Stimulated activated CD4-positive, alpha-beta T cell treated with anti-CD3 and anti-CD28 coated beads, Interleukin-4, amount 100 ng/mL, for 24 hours (primary cell): ENCODE measurements at places on chromosomes 7 and 10.

DNA sequence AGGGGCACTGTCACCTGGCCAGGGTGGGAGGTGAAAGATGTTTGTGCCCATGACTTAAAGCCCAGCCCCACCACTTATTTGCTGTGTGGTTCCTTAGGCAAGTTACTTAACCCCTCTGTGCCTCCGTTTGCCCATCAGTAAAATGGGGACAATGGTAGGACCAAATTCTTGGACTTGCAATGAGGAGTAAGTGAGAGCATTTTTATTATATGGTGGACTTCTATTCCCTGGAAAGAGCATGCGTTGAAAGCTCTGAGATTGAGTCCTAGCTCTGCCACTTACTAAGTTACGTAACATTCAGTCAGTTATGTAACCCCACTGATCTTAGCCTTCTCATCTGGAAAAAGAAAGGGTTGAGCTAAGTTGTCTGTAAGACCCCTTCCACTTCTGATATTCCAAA is 18.8 kb downstream of the VSIR start:
- no peak for DNase-seq

DNA sequence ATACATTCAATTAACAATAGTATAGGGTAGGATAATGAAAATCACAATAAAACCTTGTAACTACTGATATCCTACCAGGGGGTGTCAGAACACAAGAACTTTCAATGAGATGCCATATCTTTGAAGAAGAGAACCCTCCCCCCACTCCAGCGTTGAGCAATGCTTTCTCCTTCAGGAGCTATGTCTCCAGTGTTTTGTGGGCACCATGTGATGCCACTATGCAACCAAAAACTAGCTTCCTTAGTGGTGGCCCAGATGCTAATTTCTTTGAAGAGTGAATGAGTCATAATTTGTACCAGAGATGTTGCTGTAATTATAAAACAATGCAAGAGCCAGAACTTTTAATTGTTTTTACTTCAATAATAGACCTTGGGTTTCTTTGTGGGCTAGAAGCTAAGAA is 76.0 kb upstream of the ADO start:
- no peak for DNase-seq

- no peak for DNase-seq
These were observed 861.1 kb downstream of the TYW1 start for GRCh38 chr7:67857698-67858097.

GRCh38 chr7:71976645-71977044 is 435.5 kb downstream of the CALN1 start:
- DNase-seq, result no peak

- DNase-seq, result no peak
These were observed 1.3 kb upstream of the RASSF4 start for GRCh38 chr10:44958196-44958897.

DNA sequence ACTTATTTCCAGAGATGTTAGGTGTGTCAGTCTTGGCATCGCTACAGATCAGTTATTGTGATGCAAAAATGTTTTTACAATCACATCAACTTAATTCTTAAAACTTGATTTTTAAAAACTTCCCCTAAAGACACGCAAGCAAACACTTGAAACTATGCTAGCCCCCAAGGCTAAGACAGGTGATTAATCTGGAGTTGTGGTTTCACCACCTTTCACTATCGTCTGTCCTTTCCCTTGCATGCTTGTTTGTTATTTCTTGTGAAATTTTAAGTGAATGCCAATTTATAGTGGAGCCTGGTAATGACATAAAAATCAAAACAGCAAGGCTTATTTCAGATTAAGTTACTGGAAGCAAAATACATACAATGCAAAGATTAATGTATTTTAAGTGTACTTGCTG is 70.4 kb downstream of the SLC35B4 start:
- DNase-seq, result no peak

- DNase-seq, result no peak
These were observed 46.4 kb downstream of the TYW1B start for GRCh38 chr7:72781631-72782030.

DNA sequence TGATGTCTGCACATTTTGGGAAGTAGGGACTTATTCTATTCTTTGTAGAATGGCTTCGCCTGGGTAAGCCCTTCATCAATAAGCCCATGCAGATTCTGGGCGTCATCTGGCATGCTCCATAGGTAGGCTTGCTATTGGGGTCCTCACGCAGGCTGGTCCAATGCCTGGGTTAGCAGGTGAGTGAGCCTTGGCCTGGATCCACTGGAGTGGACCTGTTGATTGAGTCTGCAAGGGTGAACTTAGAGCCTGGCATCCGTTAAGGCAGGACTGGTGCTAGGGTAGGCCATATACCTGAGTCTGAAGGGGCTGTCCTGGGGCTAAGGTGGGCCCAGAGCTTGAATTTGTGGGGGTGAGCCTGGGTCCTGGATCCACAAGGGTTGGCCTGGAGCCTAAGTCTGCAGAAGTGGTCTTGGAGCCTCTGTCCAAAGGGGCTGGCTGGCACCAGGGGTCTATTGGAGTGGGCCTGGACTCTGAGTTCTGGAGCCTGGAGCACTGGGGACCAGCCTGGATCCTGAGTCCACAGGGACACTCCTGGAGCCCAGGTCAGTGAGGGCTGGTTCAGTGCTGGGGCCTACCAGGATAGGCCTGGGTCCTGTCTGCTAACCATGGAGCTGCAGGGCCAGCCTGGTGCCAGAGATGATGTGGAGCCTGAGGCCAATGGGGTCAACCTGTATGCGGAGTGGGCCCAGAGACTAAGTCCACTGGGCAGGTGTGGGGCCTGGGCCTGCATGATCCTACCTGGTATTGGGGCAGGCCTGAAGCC is 297.7 kb downstream of the PTPRN2 start:
- no peak for DNase-seq

DNA sequence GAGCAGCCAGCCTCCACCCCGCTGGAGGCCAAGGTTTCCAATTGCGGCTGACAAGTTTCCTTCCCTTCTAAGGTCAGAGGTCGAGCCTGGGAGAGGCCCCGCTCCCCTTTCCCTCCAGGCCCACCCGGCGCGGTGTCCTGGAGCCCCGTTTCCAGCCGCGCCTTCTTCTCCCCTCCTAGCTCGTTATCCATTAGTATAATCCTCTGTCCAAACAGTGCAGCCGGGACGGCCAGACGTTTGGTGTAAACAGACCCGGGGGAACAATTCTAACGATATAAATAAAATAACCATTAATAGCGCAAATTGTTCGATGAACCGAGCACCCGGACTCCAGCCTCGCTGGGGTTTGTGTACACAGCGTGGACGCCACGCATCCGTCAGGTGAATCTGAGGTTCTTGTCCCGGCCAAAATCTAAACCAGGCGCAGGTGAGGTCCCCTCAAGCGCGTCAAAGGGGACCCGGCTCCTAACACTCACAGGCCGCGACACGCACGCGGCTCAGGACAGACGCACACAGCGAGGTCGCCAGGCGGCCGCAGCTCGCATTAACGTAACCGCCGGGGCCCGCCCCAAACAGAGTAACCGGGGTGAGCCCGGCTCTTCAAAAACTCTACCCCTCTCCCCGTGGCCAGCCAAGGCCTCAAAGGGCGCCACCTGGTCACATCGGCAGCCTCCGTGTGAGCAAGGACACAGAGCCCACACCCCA is 10.8 kb upstream of the NKX2-3 start:
- DNase-seq, result no peak

GRCh38 chr10:21754410-21755011 is 220.5 kb downstream of the MLLT10 start:
- no peak for DNase-seq

- DNase-seq, result no peak
These were observed 41.9 kb upstream of the MBL2 start for GRCh38 chr10:52814506-52814905.

DNA sequence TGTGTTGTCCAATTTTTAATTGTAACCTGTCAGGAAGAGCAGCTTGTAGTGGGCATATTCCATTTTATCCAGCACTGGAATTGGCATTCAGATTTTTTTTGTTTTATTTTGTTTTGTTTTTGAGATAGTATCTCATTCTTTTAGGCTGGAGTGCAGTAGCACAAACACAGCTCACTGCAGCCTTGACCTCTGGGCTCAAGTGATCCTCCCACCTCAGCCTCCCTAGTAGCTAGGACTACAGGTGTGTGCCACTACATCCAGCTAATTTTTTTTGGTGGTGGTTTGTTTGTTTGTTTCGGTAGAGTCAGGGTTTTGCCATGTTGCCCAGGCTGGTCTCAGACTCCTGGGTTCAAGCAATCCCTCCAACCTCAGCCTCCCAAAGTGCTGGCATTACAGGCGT is 44.7 kb downstream of the GUSB start:
- no peak for DNase-seq

DNA sequence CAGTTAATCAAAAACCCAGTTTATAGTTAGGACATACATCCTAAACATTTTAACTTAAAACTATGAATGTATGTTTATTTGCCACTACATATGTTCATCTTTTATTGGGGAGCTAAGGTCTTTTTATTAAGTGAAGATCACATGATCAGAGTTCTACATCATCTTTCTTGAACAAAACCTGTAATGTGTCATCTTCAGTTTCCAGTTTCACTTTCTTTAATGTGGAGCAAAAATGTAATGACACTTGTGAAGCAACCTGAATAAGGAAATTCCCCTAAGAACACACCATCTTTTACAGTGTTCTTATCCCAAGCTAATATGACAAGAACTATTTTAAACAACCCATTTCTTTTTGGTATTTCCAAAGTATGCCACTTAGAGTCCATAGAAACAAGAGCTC is 166.7 kb upstream of the BET1 start:
- DNase-seq, result no peak

DNA sequence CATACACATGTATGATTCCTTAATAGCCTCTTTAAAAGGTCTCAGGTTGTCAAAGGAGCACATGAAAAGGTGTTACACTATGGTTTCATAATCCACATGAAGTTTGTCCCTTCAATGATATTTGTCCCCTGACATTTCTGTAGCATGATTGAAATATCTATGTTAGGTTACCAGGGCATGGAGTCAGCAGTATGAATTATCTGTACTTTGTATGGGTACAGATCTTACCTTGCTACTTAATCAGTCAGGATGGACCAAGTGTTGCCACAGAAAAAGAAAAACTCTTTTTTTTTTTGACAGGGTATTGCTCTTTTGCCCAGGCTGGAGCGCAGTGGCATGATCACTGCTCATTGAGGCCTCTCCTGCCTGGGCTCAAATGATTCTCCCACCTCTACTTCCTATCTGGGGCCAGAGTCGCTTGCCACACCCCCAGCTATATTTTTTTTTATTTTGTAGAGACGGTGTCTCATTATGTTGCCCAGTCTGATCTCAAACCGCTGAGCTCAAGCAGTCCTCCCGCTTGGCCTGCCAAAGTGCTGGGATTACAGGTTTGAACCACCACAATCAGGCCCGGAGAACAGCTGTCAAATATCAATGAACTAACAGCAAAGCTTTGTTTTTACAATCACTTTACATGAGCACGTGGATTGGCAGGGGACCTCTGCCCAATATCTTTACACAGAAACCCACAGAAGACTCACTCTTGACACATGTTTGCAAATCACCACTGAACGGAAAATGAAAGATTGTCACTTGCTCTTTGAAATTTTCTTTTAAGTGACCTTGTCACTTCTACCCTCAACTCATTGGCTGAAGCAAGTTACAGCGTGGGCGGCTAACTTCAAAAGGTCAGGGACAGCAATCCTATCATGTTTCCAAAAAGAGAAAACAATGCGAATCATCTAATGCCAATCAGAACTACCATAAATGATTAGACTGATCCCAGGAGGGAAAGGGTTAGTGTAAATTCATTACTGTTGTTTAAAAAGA is 140.2 kb downstream of the PRKG1 start:
- no peak for DNase-seq

- DNase-seq, result no peak
These were observed 243.1 kb upstream of the AOAH start for GRCh38 chr7:36967387-36967786.

- DNase-seq, result no peak
These were observed 39.3 kb downstream of the VWA2 start for GRCh38 chr10:114278140-114278883.

GRCh38 chr10:77949167-77949566 is 22.6 kb upstream of the DLG5 start:
- DNase-seq, result no peak

- DNase-seq, result no peak
These were observed 48.5 kb downstream of the FOXL3 start for GRCh38 chr7:338295-339061.

DNA sequence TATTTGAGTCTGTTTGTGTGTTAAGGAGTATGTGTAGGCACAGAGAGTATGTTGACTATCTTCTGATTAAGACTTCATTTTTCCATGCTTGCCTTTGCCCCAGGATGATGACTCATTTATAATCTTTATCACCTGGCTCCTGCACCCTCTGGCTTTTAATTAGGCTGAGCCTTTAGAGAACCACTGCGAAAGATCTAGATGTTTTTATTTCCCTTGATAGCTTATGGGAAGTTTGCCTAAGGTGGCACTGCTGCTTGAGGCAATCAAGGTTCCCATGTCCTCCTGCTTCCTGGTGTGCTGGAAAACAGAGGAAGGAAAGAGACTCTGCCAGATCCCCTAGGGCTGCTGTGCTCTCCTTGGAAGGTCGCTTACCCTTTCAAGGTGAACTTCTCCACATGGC is 114.6 kb downstream of the ARL4A start:
- DNase-seq, result no peak

- no peak for DNase-seq
These were observed 316.3 kb downstream of the FRMD4A start for GRCh38 chr10:14014423-14014822.

DNA sequence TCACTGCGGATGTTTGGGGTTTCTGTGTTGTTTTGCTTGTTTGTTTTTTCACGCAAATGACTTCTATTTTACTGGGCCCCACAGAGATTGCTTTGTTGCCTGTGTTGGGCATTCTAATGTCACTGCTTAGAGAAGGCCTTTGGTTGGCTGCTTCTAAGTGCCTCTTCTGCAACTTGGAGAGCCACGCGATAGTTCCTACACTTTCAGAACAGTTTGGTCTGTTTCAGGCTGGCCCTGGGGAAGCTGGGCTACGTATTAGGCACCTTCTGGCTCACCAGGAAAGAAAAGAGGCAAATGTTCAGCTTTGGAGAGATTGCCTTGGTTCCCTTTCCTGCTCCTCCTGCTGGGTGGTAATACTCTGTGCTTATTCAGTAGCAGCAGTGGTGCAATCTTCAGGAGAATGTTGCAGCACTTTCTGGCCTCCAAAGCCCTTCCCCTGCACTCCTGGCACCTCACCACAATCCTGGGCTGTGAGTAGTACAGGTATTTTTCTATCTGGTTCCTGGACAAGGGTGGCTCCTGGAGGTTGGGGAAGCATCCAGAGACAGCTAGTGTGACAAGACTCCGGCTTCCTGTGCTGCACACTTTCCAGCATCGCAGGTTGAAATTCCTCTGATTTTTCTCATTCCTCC is 1.2 kb downstream of the ANTXRL start:
- no peak for DNase-seq
